HCT116 (cell line): ENCODE measurements at places on chromosomes 16 and 17. TPM values are rescaled to one million over a fixed set of nuclear protein-coding genes. Genes with fewer than 3 reads are reported as not detected.

NPEPPS gene
- 207 TPM for total RNA-seq

KIFC3 gene
- 31.9 TPM for total RNA-seq

NUP93 gene
- total RNA-seq: 144 TPM

AANAT gene
- not detected for total RNA-seq

CRHR1 gene
- total RNA-seq: 0.12 TPM

- H3K27ac ChIP-seq: no peak overlapping the region
- DNase-seq: no peak
- no peaks in the 10 kb centered on the region for H3K36me3 ChIP-seq
- no peak overlapping the region for H3K4me3 ChIP-seq
- H3K4me1 ChIP-seq: no peaks in the 10 kb centered on the region
- H3K27me3 ChIP-seq: no peaks in the 10 kb centered on the region
These were observed 9.4 kb upstream of the ZNF689 start for GRCh38 chr16:30619638-30620037.

DNA sequence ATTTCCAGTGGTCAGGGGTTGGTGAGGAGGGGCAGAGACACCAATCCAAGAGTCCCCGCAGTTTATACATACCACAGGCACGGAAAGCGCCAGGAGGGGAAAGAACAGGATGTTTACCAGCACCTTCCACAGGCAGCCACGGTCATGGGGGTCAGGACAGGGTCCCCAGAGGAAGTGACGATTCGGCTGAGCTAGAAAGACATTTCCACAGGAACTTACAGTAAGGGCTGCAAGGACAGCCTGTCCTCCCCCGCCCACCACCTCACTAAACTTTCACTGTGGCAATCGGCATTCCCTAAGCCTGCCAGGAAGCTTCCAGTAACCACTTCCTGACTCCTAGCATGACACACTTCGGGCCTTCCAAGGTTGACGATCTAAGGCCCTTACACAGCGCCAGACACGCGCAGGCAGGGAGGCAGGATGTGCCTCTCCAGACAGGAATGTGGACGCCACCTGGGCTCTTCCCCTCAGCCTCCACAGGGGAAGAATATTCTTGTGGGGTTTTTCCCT is 1.2 kb upstream of the MT2A start:
- H3K36me3 ChIP-seq: no peaks in the 10 kb centered on the region
- peak overlapping the region; percentile 63 for H3K4me3 ChIP-seq
- peak; percentile 75 for DNase-seq
- H3K27me3 ChIP-seq: no peaks in the 10 kb centered on the region
- peaks cover 76% of the 10 kb centered on the region for H3K4me1 ChIP-seq

GRCh38 chr17:22492331-22492730 is 800.0 kb downstream of the KCNJ18 start:
- H3K4me1 ChIP-seq: no peaks in the 10 kb centered on the region
- H3K27ac ChIP-seq: no peak overlapping the region
- no peak for DNase-seq
- no peaks in the 10 kb centered on the region for H3K27me3 ChIP-seq
- H3K4me3 ChIP-seq: no peak overlapping the region

- H3K36me3 ChIP-seq: 0 out of 2 replicates have a peak, but pooled peaks cover 1% of the 10 kb centered on the region
- H3K27me3 ChIP-seq: no peaks in the 10 kb centered on the region
- no peaks in the 10 kb centered on the region for H3K4me1 ChIP-seq
- no peak for DNase-seq
- no peak overlapping the region for H3K4me3 ChIP-seq
These were observed 65.7 kb downstream of the PARN start for GRCh38 chr16:14564323-14564722.

- no peaks in the 10 kb centered on the region for H3K36me3 ChIP-seq
- no peak overlapping the region for H3K4me3 ChIP-seq
- H3K27me3 ChIP-seq: no peaks in the 10 kb centered on the region
- no peak overlapping the region for H3K27ac ChIP-seq
These were observed 77.2 kb downstream of the C17orf67 start for GRCh38 chr17:56756536-56756935.

DNA sequence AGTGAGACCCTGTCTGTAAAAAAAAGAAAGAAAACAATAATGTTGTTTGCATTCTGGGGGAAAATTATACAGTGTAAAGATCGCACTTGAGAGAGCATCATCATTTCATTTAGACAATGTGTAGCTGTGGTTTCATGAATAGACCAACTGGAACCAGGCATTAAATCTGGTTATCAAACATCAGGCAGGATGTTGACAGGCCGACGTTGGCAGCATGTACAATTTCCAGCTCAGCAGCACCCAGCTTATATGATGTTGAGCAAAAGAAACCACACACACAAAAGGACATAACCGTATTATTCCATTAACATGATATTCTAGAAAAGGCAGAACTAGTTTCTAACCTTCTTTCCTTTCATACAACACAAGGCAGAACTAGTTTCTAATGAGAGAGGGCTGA is 5.8 kb downstream of the MARVELD3 start:
- H3K27ac ChIP-seq: no peak overlapping the region
- DNase-seq: no peak
- H3K36me3 ChIP-seq: peaks cover 34% of the 10 kb centered on the region; the same call in 1 of the 2 replicates
- H3K27me3 ChIP-seq: no peaks in the 10 kb centered on the region
- peaks cover 7% of the 10 kb centered on the region; the same call in 1 of the 2 replicates for H3K4me1 ChIP-seq
- H3K4me3 ChIP-seq: no peak overlapping the region

DNA sequence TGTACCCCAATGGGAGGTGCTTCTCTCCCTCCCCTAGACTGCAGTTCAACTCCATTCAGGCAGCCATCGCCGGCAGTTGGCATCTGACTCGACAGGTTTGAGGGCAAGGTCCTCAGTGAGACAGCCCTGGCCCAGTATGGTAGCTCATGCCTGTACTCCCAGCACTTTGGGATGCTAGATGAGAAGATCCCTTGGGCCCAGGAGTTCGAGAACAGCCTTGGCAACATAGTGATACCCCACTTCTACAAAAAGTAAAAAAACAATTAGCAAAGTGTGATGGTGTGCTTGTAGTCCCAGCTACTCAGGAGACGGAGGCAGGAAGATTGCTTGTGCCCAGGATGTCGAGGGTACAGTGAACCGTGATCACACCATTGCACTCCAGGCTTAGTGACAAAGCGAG is 12.1 kb downstream of the VPS35L start:
- no peaks in the 10 kb centered on the region for H3K4me1 ChIP-seq
- H3K36me3 ChIP-seq: no peaks in the 10 kb centered on the region
- no peak overlapping the region for H3K4me3 ChIP-seq

GRCh38 chr16:4747906-4748681 is 13.8 kb downstream of the DNAAF8 start:
- DNase-seq: no peak
- no peak overlapping the region for H3K27ac ChIP-seq
- H3K4me3 ChIP-seq: no peak overlapping the region

GRCh38 chr17:33521784-33522183 is 228.7 kb upstream of the ASIC2 start:
- no peaks in the 10 kb centered on the region for H3K4me1 ChIP-seq
- DNase-seq: no peak
- no peak overlapping the region for H3K27ac ChIP-seq
- no peaks in the 10 kb centered on the region for H3K36me3 ChIP-seq

DNA sequence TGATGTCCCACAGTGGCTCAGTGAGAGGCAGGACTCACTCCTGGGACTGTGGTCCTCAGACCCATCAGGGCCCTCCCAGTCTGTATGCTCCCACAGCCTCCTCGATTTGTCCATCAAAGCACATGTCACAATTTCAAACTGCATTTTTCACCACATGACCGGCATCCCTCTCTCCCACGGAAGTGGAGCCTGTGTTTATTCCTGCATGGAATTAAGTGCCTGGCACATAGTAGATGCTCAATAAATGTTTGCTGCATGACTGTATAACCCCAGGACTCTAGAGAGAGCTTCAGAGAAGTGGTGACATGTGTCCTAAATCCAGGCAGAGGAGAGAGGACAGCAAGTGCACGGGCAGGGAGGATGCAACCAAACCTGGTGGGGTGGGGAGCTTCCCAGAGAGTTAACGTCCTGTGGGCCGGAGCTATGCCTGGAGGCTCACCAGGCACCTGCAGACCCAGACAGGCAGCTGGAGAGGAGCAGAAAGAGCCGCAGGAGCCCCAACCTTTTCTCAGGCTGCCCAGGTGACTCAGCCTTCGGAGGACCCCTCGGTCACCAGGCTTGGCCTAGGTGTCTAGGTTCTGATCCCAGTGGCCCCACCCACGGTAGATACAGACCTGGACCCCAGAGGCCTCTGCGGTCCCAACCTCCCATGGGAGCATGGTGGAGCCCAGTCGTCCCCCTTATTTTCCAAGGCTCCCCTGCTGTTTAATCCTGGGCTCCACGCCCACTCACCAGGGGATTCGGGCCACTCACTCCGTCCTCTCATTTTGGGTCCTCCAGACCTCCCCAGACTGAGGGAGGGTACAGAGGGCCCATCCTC is 5.8 kb downstream of the CDH5 start:
- no peaks in the 10 kb centered on the region for H3K36me3 ChIP-seq
- no peak overlapping the region for H3K4me3 ChIP-seq
- no peaks in the 10 kb centered on the region for H3K4me1 ChIP-seq
- DNase-seq: no peak

DNA sequence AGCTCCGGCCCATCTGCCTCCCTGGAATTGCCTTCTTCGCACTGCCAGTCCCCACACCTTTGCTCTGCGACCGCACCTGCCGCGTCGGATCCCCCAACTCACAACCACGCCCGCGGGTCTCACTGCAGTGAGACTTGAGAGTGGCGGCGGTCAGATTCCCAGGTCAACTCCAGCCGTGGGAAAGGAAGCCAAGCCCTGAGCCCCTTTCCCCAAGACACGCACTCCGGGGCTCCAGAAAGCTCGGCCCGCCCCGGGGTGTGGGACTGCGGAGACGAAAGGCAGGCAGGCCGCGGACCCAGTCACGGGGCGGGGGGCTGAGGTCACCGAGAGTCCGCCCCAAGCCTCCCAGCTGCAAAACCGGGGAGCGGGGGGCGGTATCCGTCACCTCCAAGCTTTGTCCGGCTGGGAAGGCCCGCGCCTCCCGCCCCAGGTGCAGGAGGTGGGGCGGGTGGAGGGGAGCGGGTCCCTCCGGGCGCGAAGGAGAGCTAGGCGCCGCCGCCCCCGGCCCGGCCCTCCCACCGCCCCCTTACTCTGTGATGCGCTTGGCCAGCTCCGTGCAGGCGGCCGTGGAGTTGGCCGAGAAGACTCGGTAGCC is 615 bp downstream of the PRPSAP1 start:
- peak overlapping the region; percentile 93 for H3K4me3 ChIP-seq
- no peak for DNase-seq
- H3K36me3 ChIP-seq: no peaks in the 10 kb centered on the region
- H3K27ac ChIP-seq: peak overlapping the region; percentile 89
- peaks cover 23% of the 10 kb centered on the region for H3K4me1 ChIP-seq

GRCh38 chr17:74316220-74316619 is 9.8 kb upstream of the KIF19 start:
- H3K27me3 ChIP-seq: no peaks in the 10 kb centered on the region
- H3K4me3 ChIP-seq: no peak overlapping the region
- no peak for DNase-seq
- H3K27ac ChIP-seq: no peak overlapping the region
- H3K4me1 ChIP-seq: no peaks in the 10 kb centered on the region
- no peaks in the 10 kb centered on the region for H3K36me3 ChIP-seq

GRCh38 chr16:54783226-54783625 is 147.4 kb upstream of the IRX5 start:
- no peaks in the 10 kb centered on the region for H3K4me1 ChIP-seq
- H3K27ac ChIP-seq: no peak overlapping the region
- no peak for DNase-seq
- no peaks in the 10 kb centered on the region for H3K36me3 ChIP-seq

DNA sequence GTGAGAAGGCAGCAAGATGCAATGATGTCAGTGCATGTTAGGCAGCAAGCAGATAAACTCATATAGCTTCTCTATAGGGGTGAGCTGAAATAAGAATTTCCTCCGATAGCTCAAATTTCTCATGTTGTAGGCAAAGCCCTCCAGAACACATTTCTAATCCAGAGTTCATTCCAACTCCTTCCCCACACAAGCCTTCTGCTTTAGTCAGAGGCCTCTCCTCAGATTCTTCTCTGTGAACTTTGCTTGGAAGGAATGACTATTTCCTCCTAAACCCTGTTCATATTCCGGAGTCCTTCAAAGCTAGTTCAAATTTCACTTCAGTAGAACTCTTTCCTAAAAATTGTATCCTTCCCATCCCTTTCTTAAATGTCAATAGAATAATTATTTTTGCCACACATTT is 144.8 kb downstream of the KCNJ2 start:
- DNase-seq: no peak
- no peak overlapping the region for H3K4me3 ChIP-seq
- H3K36me3 ChIP-seq: no peaks in the 10 kb centered on the region
- no peaks in the 10 kb centered on the region for H3K4me1 ChIP-seq
- no peaks in the 10 kb centered on the region for H3K27me3 ChIP-seq

DNA sequence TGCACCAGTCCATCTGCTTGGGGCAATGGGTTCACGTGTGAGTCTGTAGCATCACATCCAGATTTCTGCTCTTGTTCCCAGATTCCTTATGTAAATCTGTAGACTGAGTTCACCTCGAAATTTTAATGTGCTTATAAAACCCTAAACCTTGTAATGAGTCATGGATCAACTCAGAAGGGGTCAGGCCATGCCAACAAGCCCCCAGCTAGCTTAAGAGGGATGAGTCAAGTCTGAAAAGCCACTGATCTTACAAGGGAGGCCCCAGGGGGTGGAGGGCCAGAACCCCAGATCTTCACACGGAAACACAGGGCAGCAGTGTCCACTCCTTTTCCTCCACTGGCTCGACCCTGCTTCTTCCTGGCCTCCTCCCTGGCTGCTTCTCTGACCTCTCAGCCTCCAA is 399.1 kb upstream of the CDH5 start:
- H3K4me1 ChIP-seq: no peaks in the 10 kb centered on the region
- H3K4me3 ChIP-seq: no peak overlapping the region
- no peaks in the 10 kb centered on the region for H3K27me3 ChIP-seq
- H3K36me3 ChIP-seq: no peaks in the 10 kb centered on the region
- no peak overlapping the region for H3K27ac ChIP-seq
- no peak for DNase-seq

DNA sequence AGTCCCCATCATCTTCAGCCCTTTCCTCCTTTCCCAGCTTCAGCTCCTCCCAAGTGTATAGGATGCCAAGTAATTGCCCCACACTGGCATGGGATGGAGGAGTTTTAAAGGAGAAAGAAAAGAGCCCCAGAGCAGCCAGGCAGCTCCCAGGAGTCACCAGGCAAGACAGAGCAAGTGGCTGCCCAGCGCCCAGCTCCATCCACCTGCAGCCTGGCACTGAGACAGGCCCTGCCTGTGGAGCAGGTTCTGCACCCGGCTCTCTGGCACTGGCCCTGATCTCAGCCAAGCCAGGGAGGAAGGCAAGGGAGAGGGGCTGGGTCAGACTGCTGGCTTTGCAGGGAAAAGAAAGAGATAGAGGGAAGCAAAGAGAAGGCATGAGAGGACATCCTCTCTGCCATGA is 21.7 kb downstream of the FOXN1 start:
- H3K4me1 ChIP-seq: peaks cover 11% of the 10 kb centered on the region
- no peak overlapping the region for H3K27ac ChIP-seq
- no peak overlapping the region for H3K4me3 ChIP-seq
- DNase-seq: no peak
- peaks cover 7% of the 10 kb centered on the region for H3K27me3 ChIP-seq
- H3K36me3 ChIP-seq: no peaks in the 10 kb centered on the region

- H3K4me3 ChIP-seq: no peak overlapping the region
- peaks cover 8% of the 10 kb centered on the region; the same call in 1 of the 2 replicates for H3K4me1 ChIP-seq
- no peaks in the 10 kb centered on the region for H3K36me3 ChIP-seq
These were observed 75.5 kb downstream of the GPRC5B start for GRCh38 chr16:19809121-19809635.

- H3K4me3 ChIP-seq: no peak overlapping the region
- no peak for DNase-seq
- H3K27ac ChIP-seq: no peak overlapping the region
- no peaks in the 10 kb centered on the region for H3K36me3 ChIP-seq
- H3K27me3 ChIP-seq: no peaks in the 10 kb centered on the region
These were observed 1.3 kb downstream of the SERPINF1 start for GRCh38 chr17:1762901-1763898.
